Upper lobe of right lung (tissue), 1 donor: ENCODE measurements at places on chromosomes 1 and 21. TPM values are rescaled to one million over a fixed set of nuclear protein-coding genes. Genes with fewer than 3 reads are reported as not detected.

The NEXN gene
- total RNA-seq = 26.4 TPM

The GPR25 gene
- 0.32 TPM for total RNA-seq

The RUNX3 gene
- 13.1 TPM for total RNA-seq

The ZNF695 gene
- total RNA-seq = not detected

The DNM3 gene
- total RNA-seq = 15.4 TPM

The FAM177B gene
- 0.20 TPM for total RNA-seq

The CFHR5 gene
- not detected for total RNA-seq

The TOMM20 gene
- 87.4 TPM for total RNA-seq

The CRYAA gene
- total RNA-seq = not detected

The MAP10 gene
- total RNA-seq = 2.1 TPM

The GFI1 gene
- 5.4 TPM for total RNA-seq

The SLC30A2 gene
- not detected for total RNA-seq

The PROK1 gene
- 0.41 TPM for total RNA-seq

The NUP210L gene
- 2.1 TPM for total RNA-seq

The KIF17 gene
- 4.6 TPM for total RNA-seq

The RHBG gene
- total RNA-seq = not detected

The PLA2G2F gene
- not detected for total RNA-seq

The OR11L1 gene
- not detected for total RNA-seq

The C1orf116 gene
- 128 TPM for total RNA-seq

The RIMKLA gene
- 10.4 TPM for total RNA-seq

The CHI3L1 gene
- total RNA-seq = 85.1 TPM

The KCNA10 gene
- not detected for total RNA-seq

The HIVEP3 gene
- 16.6 TPM for total RNA-seq

The FNDC5 gene
- total RNA-seq = 1.5 TPM

The CACNA1S gene
- total RNA-seq = 0.55 TPM

The BECN2 gene
- total RNA-seq = not detected

The RASAL2 gene
- total RNA-seq = 39.4 TPM

The KRTAP10-1 gene
- not detected for total RNA-seq

The KRTAP13-2 gene
- not detected for total RNA-seq

The KCNJ9 gene
- total RNA-seq = not detected

The CFHR1 gene
- not detected for total RNA-seq

The TACSTD2 gene
- total RNA-seq = 112 TPM

The C8A gene
- total RNA-seq = not detected

The C1orf94 gene
- total RNA-seq = not detected

The CD53 gene
- 171 TPM for total RNA-seq

The PLEKHA6 gene
- total RNA-seq = 7.1 TPM

The CEP170 gene
- total RNA-seq = 86.5 TPM

The MUTYH gene
- total RNA-seq = 20.3 TPM

The GBP4 gene
- 32.9 TPM for total RNA-seq

The MEF2D gene
- total RNA-seq = 60.8 TPM

The FHAD1 gene
- 2.4 TPM for total RNA-seq

The IFNLR1 gene
- total RNA-seq = 11.1 TPM
